Foreskin keratinocyte (primary cell): ENCODE measurements at places on chromosomes 4 and X. TPM values are rescaled to one million over a fixed set of nuclear protein-coding genes. Genes with fewer than 3 reads are reported as not detected.

DNA sequence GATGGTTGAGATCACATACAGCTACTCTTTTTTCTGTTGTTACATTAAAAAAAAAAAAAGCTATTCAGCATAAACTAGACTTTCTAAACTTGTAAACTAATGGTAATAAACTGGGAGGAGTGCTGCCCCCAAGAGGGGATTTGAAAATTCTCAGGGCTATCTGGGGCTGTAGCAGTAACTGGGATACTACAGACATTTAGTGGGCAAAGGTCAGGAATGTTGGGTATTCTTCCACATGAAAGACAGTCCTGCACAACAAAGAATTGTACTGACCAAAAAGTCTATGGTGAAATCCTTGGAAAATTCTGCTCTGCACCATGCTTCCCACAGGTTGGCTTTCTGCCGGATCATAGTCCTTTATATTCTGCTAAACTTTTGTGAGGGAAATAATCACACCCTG lies 232.6 kb upstream of the BOD1L1 start:
- DNase-seq: no peak

DNA sequence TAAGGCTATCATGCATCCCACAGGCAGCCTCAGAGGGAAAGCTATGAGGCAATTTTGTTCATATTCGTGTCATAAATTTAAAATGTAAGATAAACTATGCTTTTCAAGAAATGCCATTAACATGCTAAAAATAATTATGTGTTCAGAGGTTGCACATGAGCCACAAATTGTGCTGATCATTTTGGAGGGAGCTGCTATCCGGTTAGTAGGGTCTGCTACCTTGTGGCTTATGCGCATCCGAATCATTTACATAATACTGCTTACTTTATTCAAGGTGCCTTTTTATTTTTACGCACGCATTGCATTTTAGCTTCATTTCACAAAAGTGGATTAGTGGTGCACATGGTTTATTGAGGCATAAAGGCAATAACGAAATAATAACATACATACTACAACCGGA lies 76.4 kb upstream of the WWC2 start:
- DNase-seq: no peak

- DNase-seq: no peak
Observed at GRCh38 chr4:147971116-147971515, 239.2 kb downstream of the ARHGAP10 start.

- DNase-seq: no peak
Observed at GRCh38 chr4:146053891-146054290, 115.3 kb upstream of the ZNF827 start.

DNA sequence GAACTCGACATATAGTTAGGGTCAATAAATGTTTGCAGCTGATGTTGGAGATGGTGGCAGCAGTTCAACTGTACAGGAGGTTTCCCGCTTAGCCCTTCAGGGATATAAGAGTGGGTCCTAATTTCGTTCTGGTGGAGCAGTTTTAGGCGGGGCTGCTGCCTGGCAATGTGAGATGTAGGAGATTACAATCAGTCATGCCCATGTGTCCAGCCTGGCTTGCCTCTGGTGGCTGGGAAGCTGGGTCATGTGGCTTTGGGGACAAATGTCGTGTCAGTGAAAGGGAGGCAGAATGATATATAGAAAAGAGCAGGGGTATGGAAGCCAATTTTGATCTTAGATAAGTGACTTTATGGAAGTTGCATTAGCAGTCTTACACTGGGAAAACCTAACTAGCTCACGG lies 129.4 kb downstream of the CLCN4 start:
- DNase-seq: no peak

DNA sequence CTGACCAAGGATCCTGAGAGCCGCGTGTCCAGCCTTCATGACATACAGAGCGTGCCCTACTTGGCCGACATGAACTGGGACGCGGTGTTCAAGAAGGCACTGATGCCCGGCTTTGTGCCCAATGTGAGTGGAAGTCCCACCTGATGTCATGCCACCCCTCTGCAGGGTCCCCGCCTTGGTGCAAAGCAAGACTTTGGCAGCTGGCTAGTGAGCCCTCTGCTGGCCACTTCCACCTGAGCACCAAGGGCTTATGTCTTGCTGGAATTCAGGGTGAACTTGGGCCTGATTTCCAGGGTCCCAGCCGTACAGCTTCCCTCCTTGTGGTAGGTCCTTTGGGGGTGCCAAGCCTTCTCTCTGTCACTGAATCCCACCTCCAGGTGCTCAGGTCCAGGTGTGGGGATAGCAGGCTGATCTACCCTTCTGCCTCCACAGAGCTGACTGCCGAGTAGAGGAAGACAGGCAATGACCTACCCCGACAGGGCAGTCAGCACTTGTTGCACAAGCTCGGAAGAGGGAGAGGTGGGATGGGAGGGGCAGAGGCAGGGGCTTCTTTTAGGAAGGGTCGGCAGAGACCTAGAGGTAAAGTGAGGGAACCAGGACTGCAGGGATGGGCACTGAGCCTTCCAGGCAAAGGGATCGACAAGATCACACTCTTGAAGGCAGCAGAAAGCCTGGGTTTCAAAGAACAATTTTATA lies 248.1 kb downstream of the EVC2 start:
- DNase-seq: no peak

- DNase-seq: no peak
Observed at GRCh38 chr4:112318239-112319142, 21.3 kb downstream of the ALPK1 start.

DNA sequence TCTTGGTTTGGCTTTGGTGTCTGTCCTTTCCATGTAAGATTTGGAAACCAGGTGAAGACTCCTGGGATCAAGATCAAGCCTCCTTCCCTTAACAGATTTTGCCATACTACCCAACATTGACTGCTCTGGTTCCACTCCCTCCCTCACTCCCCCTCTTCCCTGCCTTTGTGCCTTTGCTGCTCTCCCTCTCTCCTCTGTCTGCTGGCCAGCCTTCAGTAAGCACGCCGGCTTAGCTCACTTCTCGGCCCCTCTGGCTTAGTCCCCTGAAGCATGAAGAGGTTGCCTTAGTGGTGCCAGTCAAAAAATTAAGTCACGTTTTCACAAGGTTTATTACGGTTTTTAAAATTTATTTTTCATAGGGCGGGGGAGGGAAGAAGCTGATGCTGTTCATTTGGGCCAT lies 6.0 kb downstream of the GRIA3 start:
- no peak for DNase-seq

DNA sequence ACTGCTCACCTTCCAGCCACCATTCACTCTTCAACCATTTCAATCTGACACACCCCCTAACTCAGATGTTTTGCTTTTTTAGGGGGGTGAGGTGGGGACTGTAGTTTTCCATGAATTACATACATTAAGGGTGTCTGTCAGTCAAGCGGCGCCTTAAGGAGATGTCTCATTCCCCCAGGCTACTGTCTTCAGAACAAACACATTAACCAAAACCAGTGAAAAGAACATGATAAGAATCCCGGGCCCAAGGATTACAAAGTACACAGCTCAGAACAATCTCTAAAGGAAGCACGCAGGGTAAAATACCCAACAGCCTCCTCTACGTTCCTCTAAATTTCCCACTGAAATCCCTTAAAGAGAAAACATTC lies 62.5 kb upstream of the IRF2 start:
- no peak for DNase-seq

GRCh38 chrX:91331476-91331875 lies 103.2 kb upstream of the PABPC5 start:
- DNase-seq: no peak

GRCh38 chr4:5721923-5722322 lies 10.9 kb downstream of the EVC start:
- no peak for DNase-seq

DNA sequence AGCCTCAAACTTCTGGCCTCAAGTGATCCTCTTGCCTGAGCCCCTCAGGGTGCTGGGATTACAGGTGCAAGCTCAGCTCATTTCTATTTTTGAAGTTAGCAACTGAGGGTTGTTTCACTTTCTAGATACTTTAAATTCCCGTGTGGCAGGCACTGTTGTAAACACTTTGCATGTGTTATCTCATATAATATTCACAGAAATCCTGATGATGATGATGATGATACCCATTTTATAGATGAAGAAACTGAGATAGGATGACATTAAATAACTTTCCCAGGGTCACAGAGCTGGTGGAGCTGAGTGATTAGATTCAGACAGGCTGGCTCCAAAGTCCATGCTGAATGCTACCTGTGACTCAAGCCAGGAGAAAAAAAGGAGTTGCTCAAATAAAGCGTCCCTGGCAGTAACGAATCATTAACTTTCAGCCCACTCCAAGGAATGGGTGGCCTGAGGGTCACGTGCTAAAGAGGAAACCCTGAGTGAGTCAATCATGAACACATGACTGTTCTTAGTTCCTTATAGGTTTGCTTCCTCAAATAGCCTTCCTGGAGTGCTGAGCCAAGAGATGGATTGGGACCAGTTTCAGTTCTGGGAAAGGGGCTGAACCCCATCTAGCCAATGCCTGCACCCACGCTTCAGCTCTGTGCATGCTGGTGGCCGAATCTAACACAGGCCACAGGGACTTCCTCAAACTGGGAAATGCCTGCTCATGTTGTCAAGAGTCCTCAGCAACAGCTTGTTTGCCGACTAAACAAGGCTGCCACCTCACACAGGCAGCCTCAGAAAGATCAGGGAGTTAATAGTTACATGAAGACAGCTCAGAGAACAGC lies 52.8 kb downstream of the RBM47 start:
- DNase-seq: peak; percentile 92

DNA sequence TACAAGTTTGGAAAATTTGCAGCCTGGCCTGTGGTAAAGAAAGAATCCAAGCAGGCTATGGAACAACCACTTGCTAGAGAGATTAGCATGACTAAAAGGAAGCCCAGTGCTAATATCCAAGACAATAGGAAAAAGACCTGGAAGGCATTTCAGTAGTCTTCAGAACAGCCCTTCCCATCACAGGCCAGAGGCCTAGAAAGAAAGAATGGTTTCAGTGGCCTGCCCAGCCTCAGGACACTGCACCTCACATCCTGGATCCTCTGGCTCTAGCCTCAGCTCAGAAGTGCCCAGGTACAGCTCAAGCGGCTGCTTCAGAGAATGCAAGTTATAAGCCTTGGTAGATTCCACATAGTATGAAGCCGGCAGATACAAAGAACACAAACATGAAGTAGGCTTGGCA lies 449.8 kb upstream of the AR start:
- DNase-seq: no peak

GRCh38 chr4:169909897-169910296 lies 116.3 kb downstream of the MFAP3L start:
- no peak for DNase-seq

- no peak for DNase-seq
Observed at GRCh38 chr4:70640192-70640591, 11.6 kb downstream of the ENAM start.

DNA sequence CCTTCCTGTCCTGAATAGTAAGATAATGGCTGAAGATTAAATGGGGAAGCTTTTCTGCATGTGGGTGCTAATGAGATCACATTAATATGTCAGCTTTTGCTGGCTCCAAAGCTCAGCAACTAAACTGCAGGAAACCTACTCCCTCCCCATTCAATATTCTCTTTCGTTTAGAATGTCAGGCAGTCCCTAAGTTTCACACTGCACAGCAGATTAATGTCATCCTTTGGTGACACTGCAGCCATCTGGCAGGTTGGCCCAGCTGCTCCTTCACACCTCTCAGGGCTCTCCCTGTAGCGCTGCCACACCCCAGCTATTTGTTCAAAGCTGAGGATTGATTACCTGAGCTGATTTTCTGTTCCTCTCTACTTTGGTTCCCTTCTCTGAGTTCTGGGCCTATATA lies 110.5 kb downstream of the KDR start:
- no peak for DNase-seq

GRCh38 chr4:14315129-14315528 lies 687.2 kb upstream of the CPEB2 start:
- DNase-seq: no peak

GRCh38 chrX:37315511-37316248 lies 33.5 kb upstream of the PRRG1 start:
- DNase-seq: no peak

- DNase-seq: no peak
Observed at GRCh38 chrX:148498067-148498466, 2.4 kb upstream of the AFF2 start.

DNA sequence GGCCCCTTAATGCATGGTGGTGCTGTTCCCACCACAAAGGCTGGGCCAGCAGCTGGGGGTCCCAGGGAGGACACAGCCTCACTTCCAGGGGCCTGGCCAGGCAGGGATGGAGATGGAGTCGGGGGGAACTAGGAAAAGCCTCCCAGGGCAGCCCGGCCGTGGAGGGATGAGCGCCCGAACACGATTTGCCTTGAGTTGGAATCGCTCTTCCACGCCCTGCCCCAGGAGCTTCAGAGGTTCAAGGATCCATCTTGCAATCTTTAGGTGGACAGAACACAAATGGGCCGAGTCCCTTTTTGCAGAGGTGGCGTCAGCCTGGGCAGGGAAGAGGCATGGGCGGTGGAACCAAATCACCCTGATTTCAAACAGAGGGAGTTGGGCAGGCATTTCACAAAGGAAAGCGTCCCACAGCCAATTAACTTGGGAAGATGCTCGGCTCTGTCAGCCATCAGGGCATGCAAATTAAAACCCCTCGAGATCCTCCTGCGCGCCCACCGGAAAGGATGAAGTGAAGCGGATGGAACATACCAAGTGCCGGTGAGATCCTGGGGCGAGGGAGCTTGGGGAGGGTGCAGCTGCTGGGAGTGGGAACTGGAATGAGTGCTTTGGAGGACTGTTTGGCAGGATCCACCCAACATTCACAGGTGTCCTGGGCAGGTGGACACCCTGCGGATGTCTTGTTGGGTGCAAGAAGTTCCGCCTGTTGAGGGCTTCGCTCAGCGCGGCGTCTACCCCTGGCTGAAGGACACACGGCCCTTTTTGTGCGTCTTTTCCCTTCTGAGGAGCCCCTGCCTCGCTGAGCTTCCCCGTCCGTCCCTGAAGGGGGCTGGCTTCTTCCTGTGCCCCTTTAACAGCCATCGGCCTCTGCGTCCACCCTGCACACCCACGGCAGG lies 75.7 kb downstream of the HTRA3 start:
- DNase-seq: no peak

DNA sequence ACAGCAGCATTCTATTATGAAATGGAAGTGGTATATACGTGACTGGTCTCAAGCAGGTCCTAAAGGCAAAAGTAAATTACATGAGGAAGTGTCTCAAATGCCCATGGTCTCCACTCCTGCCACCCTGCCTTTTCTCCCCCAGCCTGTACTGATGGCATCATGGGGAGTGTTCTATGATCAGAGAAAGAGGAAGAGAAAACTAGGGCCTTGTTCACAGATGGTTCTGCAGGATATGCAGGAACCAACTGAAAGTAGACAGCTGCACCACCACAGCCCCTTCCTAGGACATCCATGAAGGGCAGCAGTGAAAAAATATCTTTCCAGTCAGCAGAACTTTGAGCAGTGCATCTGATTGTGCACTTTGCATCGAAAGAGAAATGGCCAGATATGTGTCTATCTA lies 901.5 kb downstream of the ARAP2 start:
- DNase-seq: no peak

- DNase-seq: no peak
Observed at GRCh38 chr4:115126491-115126890, 13.1 kb upstream of the NDST4 start.

DNA sequence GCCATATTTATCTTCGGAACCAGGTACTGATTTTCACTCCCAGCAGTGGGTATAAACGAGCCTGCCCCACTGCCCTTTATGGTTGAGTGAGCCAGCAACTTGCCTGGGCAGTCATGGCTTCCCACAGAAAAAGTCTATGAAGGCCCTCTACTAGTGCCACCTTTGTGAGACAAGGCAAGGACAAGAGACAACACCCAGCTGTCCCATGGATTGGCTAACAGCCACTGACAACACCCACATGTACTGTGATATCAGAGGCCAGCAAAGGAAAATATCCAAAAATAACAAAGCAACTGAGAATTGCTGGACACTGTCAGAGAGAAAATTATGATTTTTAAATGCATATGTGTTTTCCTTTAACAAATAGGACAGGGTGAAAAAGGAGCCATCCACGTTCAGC lies 248.4 kb upstream of the TTC29 start:
- DNase-seq: no peak

HAUS3 gene
- total RNA-seq: 14.1 and 15.2 TPM in 2 replicates

GAGE12H gene
- total RNA-seq: not detected in 2 replicates

PORCN gene
- 30.6 and 60.1 TPM in 2 replicates for total RNA-seq

TMEM156 gene
- 0.21 and 0.61 TPM in 2 replicates for total RNA-seq
